ENCODE measurements at places on chromosomes 3 and 15. TPM values are rescaled to one million over a fixed set of nuclear protein-coding genes. Genes with fewer than 3 reads are reported as not detected.

CLDN18 gene
- total RNA-seq, result not detected

TRANK1 gene
- 12.4 TPM for total RNA-seq

DNA sequence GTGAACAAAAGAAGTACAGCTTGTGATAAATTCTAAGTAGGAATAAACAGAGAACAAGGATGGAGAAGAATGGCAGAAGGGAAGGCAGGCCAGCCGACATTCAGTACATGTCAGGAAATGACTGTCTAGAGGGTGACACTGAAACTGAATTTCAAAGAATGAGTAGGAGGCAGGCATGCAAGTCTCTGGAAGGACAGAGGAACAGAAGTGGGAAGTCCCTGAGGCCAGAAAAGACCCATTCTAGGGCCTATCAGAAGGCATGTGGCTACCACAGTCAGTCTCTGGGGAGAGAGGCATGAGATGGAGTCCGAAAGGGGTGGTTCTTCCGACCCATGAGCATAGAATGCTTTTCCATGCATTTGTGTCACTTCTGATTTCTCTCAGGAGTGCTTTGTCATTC, 243.5 kb upstream of the UBE2E2 start:
- no peak for DNase-seq

MFGE8 gene
- total RNA-seq, result 13.6 TPM

GRCh38 chr3:106296062-106296461, 427.2 kb upstream of the CBLB start:
- no peak for DNase-seq

FMN1 gene
- 0.84 TPM for total RNA-seq

AHSG gene
- total RNA-seq, result 965 TPM

LEKR1 gene
- 0.19 TPM for total RNA-seq

Measured in liver (tissue), 10 donors.